ENCODE measurements at places on chromosomes 2 and 18.

DNA sequence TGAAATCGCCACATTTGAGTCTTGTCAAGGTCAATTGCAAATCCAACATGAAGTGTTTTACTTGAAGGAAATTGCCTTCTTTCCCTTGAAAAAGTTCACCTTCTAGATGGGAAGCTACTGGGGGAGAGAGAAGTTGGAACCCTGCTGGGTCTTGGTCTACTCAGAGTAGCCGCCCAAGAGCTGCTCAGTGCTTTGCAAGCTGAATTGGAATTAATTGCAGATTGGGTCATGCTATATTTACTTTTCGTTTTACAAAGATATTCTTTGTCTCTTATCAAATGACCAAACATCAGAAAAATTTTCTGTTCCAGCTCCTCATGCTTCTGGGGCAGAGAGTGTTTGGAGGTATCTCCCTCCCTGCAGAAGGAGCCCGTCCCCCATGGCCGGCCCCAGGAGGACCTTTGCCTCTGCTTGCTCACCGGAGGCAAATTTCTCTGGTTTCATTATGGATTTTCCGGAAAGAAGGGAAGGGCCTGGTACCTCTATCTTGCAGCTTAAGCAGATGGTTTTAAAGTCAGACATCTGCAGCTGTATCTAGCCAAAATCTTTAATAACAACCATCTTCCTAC is 289.7 kb downstream of the MYT1L start:
- no peaks in the 10 kb centered on the region for H3K27me3 ChIP-seq
- no peaks in the 10 kb centered on the region for H3K4me1 ChIP-seq
- no peaks in the 10 kb centered on the region for H3K36me3 ChIP-seq

- H3K4me1 ChIP-seq = no peaks in the 10 kb centered on the region
- H3K36me3 ChIP-seq = peaks cover 18% of the 10 kb centered on the region
- peak overlapping the region; percentile 5 for H3K27ac ChIP-seq
- no peak for DNase-seq
These were observed 122.9 kb upstream of the ACVR1C start for GRCh38 chr2:157751462-157752058.

DNA sequence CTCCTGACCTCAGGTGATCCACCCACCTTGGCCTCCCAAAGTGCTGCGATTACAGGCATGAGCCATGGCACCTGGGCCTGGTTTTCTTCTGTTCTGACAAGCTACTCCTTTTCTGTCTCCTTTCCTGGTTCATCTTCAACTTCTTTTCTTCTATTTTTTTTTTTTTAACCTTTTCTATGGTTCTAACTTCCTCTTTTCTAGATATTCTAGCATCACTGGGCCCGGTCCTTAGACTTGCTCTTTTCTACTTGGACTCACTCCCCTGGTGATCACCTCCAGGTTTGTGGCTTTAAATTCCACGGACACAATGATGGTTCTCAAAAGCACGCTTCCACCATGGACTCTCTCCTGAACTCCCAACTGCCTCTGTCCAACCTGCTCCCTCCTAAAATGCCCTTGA is 2.0 kb downstream of the EIF2AK2 start:
- H3K36me3 ChIP-seq = no peaks in the 10 kb centered on the region
- H3K27ac ChIP-seq = no peak overlapping the region
- peaks cover 6% of the 10 kb centered on the region for H3K4me1 ChIP-seq

DNA sequence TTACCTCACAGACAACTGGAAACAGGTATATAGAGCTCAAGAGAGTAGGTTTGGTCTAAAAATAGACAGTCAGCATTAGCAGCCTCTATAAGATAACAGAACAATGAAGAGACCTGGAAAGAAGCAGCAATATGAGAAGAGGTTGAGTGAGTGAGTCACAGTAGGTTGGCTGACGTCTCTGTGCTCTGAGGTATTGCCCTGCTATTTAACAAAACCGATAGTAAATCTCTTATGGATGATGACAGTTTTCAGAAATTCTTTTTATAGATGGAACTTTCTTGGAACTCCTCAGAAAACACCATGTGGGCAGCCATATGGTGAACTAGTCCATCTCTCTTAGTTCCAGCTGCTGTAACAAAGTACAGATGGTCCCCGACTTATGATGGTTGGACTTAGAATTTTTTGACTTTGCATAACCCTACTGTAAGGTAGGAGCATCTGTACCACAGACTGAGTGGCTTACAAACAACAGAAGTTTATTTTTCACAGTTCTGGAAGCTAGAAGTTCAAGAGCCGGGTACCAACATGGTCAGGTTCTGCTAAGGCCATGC is 123.5 kb downstream of the MBD2 start:
- no peak overlapping the region for H3K27ac ChIP-seq
- no peak for DNase-seq
- H3K4me1 ChIP-seq = no peaks in the 10 kb centered on the region

DNA sequence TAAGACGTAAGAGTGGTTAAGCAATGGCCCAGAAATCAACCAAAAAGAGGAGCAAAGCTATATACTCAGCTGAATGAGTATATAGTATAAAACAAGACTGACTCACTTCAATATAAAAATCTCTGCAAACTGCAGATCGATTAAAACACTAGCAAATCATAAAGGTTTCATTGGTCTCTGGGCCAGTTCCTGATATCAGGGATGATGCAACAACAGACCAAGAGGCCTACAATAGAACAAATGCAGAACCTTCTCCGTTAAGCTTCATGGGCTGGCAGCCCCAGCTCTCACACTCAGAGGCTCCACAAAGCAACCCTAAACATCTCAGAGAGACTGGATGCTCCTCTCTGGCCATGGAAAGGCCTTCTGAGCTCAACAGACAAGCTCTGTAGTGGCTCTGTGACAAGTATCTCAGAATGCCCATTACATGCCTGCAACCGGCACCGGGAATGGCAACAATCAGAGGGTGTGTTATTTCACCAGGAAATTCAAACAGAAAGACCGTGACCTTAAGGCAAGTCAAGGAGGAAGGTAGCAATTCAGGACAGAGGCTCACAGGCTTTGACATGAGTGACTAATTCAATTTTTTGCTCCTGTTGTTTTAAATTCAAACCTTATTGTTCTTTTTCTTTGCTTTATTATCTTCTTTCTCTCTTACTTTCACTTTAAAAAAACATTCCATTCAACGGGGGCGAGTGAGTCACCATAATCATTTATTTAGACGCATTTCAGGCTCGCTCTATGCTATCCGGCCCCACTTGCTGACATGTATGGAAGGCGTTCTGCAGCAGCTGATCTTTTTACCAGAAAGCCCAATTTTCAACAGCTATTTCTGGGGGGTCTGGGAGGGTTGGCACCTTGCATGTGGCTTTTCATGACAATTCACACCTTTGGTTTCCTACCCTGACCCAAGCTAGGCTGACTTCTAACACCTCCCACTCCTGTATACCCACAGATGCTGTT is 15.1 kb downstream of the CYRIA start:
- H3K27me3 ChIP-seq = no peaks in the 10 kb centered on the region
- no peak for DNase-seq
- peaks cover 5% of the 10 kb centered on the region for H3K4me1 ChIP-seq
- no peaks in the 10 kb centered on the region for H3K36me3 ChIP-seq
- peak overlapping the region; percentile 41 for H3K4me3 ChIP-seq

- H3K27ac ChIP-seq = no peak overlapping the region
- no peaks in the 10 kb centered on the region for H3K4me1 ChIP-seq
- H3K4me3 ChIP-seq = no peak overlapping the region
- no peak for DNase-seq
- H3K27me3 ChIP-seq = no peaks in the 10 kb centered on the region
- no peaks in the 10 kb centered on the region for H3K36me3 ChIP-seq
These were observed 1099.8 kb upstream of the CRIM1 start for GRCh38 chr2:35255826-35256225.

DNA sequence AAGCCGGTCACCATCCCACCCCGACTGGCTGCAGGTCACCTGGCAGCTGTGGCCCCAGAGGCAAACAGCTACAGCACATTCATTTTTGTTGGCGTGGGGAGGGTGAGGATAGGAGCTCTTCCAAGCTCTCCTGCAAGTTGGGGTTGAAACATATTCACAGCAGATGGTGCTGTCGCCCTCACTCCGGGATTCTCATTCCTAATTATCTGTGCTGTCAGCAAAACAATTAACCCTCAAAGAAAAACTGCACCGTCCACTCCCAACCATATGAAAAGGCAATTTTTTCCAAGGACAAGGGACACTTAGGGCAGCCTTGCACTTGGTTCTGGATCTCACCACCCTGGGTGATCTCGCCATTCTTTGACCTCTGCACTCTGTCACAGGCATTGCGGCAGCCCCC is 68.6 kb downstream of the ZBTB7C start:
- no peaks in the 10 kb centered on the region for H3K36me3 ChIP-seq
- H3K4me3 ChIP-seq = no peak overlapping the region
- peak overlapping the region; percentile 84 for H3K27ac ChIP-seq
- H3K4me1 ChIP-seq = peaks cover 4% of the 10 kb centered on the region

GRCh38 chr2:85718885-85719492 is 24.8 kb downstream of the GNLY start:
- H3K27ac ChIP-seq = no peak overlapping the region
- no peak for DNase-seq
- H3K4me1 ChIP-seq = no peaks in the 10 kb centered on the region

DNA sequence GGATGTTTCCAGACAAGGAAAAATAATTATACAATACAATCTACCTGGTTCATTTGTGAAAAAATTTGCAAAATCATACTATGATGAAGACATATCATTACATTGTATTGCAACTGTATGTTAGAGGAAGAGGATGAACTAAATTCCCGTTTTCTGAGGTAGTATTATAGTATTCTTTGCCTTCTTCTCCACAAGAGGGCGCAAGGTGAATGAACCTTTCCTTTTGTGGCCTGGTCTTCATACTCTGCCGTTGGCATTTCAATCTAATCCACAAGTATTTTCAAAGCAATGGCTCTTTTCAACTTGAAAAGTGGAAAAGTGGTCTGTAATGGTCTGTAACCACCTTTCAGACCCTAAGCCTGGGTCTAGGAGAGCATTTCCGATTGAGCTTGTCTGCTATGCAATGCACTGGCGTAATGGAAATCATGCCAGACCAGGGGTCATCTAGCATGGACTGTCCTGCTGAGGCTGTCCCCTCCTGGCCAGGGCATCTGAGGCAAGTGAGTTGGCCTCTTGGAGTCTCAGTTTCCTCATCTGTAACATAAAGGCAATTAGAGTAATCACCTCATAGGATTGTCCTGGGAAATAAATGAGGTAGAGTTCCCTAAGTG is 30.8 kb upstream of the ZNF396 start:
- DNase-seq = no peak
- no peak overlapping the region for H3K4me3 ChIP-seq
- no peaks in the 10 kb centered on the region for H3K27me3 ChIP-seq
- H3K27ac ChIP-seq = no peak overlapping the region

DNA sequence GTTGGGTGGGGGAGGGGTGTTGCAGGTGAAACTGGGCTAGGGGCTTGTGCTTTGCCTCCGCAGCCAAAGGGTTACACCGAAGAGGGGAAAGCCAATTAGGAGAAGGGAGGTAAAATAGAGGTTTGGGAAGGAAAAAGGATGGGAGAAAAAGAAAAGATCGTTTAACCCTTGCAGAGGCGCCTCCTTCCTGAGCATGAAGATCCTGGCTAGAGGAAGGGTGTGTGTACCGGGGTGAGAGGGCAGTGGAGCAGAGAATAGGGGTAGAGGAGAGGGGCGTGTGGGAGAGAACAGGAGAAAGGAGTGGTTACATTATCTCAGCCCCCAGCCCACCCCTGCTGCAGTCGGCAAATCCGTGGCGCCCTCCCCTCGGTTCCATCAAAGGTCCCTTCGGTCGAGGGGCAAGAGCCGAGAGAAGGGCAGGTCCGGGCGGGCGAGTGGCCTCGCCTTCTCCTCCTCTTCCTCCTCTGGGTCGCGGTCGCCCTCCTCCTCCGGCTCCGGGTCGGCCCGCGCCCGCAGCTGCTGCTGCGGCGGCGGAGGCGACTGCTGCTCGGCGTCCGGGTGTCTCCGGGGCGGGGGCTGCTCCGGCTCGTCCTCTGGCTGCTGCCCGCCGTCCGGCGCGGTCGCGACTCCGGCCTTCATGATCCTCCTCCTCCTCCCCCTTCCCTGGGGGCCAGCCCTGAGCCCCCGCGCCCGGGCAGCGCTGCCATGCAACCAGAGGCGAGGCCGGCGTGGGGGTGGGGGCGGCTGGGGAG is 1.1 kb downstream of the MARCHF4 start:
- DNase-seq = no peak
- H3K36me3 ChIP-seq = no peaks in the 10 kb centered on the region
- peaks cover 7% of the 10 kb centered on the region for H3K27me3 ChIP-seq

DNA sequence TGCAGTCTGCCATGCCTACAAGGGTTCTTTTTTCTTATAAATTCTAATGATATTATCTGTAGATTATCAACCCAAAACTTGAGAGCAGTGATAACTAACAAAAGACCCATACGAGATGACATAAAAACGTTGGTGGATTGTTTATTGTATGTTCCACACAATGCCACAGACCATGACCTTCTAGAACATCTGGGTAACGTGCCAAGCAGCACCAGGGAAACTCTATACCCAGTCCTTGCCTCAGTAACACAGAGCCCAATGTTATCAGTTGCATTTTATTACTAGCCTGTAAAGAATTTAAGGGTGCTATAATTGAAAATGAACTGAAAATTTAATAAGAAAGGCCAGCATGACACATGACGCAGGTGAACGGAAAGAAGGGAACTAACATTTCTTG is 99.1 kb upstream of the UGP2 start:
- no peak overlapping the region for H3K4me3 ChIP-seq
- DNase-seq = no peak
- H3K27me3 ChIP-seq = no peaks in the 10 kb centered on the region
- no peak overlapping the region for H3K27ac ChIP-seq

DNA sequence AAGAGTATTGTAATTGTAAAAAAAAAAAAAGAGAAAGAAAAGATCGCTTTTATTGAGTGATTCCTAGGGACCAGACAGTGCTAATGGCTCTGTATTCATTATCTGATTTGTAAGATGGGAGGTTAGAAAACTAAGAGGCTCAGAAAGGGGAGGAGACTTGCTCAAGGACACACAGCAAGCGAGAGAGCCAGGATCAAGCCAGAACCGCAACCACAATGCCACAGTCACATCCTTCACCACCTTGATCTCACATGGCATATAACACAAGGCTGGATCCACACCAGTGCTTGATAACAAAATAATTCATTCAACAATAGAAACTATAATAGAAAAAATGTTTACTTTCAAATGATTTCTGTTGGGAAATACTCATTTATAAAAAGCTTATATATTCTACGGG is 37.5 kb downstream of the TFCP2L1 start:
- no peak overlapping the region for H3K27ac ChIP-seq
- no peak overlapping the region for H3K4me3 ChIP-seq
- no peaks in the 10 kb centered on the region for H3K27me3 ChIP-seq
- no peaks in the 10 kb centered on the region for H3K36me3 ChIP-seq

DNA sequence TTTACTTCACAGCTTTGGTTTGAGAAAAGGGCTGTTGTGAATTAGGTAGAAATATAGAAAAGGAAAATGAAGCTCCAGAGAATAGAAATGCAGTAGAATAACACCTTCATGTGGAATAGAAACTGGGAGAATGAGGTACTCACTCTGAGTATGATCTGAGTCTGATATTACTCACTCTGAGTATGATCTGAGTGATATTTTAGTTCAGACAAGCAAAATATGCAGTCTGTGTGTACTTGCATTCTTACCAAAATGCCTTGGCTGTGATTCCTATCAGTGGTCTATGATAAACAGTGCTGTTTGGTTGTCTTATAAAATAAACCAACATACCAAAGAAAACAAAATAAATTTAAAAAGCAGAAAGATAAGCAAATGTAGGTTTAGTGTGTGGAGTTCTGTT is 487.6 kb downstream of the THSD7B start:
- peak overlapping the region; percentile 8 for H3K27ac ChIP-seq
- H3K4me3 ChIP-seq = no peak overlapping the region
- H3K27me3 ChIP-seq = no peaks in the 10 kb centered on the region
- no peaks in the 10 kb centered on the region for H3K36me3 ChIP-seq
- no peak for DNase-seq
- peaks cover 5% of the 10 kb centered on the region for H3K4me1 ChIP-seq
